ENCODE measurements at places on chromosomes 1 and 21.

- no peak for DNase-seq
Observed at GRCh38 chr1:45477646-45478045, 13.3 kb downstream of the TESK2 start.

- no peak for DNase-seq
Observed at GRCh38 chr1:183080406-183080805, 57.2 kb downstream of the LAMC1 start.

GRCh38 chr1:90782046-90782445 lies 64.9 kb upstream of the BARHL2 start:
- no peak for DNase-seq

DNA sequence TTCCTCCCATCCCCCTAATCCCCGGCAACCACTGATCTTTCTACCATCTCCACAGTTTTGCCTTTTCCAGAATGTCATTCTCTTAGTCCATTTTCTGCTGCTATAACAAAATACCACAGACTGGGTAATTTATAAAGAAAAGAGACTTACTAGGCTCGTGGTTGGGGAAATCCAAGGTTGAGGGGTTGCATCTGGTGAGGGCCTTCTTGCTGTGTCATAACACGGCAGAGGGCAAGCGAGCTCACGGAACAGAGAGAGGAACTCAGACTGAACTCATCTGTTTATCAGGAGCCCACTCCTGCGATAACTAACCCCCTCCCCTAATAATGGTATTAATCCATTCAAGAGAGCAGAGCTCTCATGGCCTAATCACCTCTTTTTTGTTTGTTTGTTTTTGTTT lies 52.0 kb downstream of the RUNX3 start:
- DNase-seq: no peak
